ENCODE measurements at places on chromosomes 1 and 21.

DNA sequence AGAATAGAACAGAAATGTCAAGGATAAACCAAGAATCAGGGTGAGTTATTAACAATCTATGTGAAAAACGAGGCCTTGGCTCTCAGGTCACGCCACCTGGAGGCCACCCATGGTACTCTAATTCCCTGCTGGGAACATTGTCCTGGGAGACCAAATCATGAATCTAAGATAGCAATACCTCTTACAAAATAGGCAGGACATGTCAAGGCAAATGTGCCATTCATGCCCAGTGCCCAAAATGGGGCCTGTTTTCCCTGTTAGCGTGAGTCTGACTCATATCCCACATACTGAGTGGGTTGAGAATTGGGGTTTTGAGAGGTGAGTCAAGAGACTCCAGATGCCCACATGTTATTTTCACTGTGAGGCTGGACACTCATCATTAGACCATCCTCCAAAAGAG, 380.8 kb downstream of the HHIPL2 start:
- peak; percentile 20 for DNase-seq

DNA sequence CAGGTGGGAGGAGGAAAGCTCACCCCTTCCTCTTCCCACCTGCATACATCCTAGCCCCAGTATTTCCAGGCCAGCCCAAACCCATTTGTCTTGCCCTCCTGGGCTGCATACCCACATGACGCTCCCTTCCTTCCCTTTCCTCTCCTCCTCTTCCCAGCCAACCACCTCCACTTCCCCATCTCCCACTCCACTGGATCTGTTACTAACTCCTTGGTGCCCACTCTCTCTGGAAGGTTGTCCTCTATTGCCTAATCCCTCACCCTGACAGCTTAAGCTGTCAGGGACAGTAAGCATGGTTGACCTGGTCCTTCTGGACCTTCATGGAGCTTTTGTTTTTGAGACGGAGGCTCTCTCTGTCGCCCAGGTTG, 23.0 kb upstream of the SYNC start:
- DNase-seq, result no peak

DNA sequence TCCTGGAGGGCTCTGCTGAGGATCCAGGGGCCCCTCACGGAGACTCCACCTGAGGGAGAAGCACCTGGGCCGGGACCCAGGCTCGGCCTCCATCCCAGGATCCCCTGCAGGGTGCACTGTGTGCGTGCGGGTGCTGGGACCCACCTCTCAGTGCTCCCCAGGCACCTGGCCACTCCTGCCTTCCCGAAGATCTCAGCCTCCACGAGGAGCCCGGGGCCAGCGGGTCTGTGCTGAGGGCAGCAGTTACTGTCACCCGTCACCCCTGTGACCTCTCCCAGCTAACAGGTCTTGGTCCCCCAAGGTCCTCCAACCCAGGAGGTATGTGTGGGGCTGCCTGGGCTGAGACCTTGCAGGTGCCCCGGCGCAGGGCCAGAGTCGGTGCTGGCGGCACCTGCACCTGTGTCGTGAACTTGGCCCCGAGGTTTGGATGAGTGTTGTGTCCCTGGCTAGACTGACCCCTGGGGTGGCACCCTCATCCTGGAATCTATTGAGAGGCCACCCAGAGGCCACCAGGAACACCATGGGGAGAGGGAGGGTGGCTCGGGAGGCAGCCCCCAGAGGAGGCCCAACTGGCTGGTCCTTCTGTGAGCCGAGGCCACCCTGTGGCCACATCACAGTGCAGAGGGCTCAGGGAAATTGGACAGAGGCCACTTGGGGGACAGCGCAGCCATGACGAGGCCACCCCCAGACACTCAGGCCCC, 17.7 kb downstream of the MORN1 start:
- no peak for DNase-seq

DNA sequence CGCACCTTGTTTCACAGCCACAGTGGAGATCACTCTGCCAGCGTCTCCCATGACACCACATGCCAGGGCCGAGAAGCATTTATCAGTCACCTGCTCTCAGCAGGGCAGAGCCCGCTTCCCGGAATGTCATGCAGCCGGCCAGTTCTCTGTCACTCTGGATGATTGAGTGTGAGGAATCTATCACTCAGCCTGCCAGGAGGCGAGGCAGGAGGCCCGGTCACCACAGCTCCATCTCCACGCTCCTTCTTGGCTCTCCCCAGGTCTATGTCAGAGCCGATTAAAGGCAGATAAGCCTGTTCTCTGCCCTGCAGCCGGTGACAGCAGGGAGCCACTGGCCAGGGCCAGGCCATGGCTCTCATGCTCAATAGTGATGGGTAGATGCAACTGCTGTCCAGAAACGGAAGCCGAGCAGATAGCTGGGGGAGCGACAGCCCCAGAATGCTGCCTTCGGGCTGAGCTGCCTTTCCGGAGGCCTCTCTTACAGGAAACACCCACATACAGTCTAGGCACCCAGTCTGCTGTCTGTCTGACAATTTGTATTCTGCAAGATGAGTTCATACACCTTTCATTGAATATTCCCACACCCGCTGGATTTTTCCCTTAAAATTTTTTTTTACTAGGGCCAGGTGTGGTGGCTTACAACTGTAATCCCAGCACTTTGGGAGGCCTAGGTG, 64.1 kb downstream of the ACTL8 start:
- no peak for DNase-seq

GRCh38 chr1:200426196-200426595, 16.4 kb upstream of the ZNF281 start:
- DNase-seq, result no peak

DNA sequence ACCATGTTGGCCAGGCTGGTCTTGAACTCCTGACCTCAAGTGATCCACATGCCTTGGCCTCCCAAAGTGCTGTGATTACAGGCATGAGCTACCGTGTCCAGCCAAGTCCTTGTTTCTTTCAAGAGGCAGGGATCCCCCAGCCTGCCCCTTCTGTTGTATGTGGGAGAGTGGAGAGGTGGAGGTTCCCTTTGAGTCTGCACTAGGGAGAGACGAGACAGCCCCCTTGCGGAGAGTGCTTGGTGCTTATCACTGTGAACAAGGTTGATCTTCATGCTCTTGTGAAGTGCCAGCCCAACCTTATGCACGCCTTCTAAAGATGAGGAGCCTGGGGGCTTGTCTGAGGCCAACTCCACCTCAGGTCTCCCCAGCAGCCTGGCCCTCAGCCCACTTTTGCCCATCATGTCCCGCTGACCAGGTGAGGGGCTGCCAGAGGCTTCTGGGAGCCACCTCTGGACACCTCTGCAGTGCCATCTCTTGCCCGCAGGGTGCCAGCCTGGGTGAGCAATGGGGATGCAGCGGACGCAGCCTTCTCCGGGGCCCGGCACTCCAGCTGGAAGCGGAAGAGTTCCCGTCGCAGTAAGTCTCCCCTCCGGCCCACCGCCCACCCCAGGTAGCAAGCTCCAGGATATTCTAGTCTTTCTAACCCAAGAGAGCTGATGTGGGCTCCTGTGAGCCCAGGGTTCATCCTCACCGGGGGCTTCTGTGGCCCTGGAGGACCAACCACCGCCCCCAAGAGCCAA, 62.3 kb downstream of the ARHGEF10L start:
- no peak for DNase-seq

GRCh38 chr21:46023555-46023954, 42.0 kb downstream of the COL6A1 start:
- DNase-seq, result no peak

- no peak for DNase-seq
Observed at GRCh38 chr21:28256420-28256831, 736.3 kb downstream of the LTN1 start.

DNA sequence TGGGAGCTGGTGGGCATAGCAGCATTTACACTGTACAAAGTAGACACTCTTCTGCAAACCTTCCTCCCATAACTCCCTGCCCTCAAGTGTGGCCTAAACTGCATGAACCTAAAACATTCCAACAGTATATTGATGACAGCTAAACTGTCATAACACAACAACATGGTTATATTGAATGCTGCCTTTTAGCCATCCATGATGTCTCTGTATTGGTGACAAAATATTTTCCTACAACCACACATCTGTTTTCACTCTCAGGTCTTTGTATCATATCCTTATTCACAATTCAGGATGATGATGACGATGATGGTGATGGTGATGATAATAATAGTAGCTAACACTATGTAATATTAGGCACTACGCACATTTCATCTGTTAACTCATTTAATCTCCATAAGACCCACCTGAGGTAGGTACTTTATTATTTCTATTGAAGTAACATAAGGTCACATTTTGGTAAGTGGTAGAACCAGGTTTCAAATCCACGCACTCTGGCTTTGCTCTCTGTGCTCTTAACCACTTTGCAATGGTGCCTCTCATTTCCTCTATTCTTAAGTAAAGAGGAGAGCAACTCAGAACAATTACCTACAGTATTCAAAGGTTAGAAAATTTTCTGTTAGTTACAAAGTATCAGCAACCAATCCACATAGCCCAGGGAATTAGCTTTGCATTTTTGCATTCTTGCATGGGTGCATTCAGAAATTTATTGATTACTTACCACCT, 185.1 kb upstream of the LMO4 start:
- no peak for DNase-seq

- DNase-seq, result no peak
Observed at GRCh38 chr1:162893612-162893908, 32.6 kb upstream of the CCDC190 start.

DNA sequence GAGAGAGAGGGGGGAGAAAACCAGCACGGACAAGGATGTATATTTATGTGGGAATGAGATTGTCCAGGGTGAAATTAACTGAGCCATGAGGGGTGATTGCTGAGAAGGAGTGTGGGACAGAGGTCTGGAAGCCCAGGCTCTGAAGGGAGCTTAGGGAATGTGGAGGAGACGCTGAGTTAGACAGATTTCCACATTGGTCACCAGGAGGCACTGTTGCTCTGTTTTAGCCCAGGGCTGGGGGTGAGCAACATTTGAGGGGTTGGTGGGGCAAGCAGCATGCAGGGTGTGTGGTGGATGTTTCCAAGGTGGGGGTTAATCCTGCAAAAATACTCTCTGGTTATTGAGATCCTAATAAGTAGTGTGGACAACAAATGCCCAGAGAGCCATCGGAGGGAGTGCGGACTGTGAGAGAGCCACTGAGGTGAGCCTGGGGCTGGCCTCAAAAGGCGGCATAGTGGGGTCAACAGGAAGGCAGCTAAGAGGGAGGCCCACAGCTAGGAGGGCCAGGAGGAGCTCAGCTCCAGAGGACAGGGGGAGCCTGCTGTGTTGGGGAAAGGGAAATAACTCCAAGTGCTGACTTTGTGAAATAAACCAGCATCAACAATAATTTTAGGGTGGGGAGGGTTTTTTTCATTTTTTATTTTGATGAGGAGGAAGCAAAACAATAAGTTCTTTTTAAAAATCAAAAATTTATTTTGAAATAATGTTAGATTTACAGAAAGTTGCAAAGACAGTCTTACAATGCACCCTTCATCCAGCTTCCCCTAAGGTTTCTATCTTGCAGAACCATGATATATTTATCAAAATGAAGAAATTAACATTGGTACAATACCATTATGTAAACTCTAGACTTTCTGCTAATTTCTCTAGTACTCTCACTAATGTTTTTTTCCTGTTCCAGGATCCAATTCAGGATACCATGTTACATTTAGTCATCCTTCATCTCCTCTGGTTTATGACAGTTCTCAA, 82.8 kb upstream of the CD34 start:
- no peak for DNase-seq

DNA sequence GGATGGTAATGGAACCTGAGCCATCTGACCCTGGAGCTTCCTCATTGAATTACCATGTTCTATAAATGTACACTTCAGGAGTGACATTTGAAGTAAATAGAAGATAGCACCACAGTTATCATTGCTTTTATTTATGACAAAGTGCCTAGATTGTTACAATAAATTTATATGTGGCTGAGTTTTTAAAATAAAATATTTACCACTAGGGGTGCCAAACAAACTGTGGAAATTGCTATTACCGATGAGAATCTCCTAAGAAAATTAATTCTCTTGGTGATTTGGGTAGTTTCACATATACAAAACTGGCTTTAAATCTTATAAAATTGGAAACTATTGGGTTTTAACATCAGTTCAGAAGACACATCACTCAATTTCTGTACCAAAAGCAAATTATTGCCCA, 1.4 kb upstream of the TNR start:
- no peak for DNase-seq

- no peak for DNase-seq
Observed at GRCh38 chr21:29697555-29698193, 242.1 kb downstream of the GRIK1 start.

- DNase-seq, result no peak
Observed at GRCh38 chr1:12285496-12286143, 55.8 kb downstream of the VPS13D start.

- DNase-seq, result no peak
Observed at GRCh38 chr1:25805863-25806225, 5.9 kb downstream of the SELENON start.

- no peak for DNase-seq
Observed at GRCh38 chr1:161166669-161167548, 683 bp downstream of the PPOX start.

- no peak for DNase-seq
Observed at GRCh38 chr1:230066031-230066430, 1.0 kb upstream of the GALNT2 start.

DNA sequence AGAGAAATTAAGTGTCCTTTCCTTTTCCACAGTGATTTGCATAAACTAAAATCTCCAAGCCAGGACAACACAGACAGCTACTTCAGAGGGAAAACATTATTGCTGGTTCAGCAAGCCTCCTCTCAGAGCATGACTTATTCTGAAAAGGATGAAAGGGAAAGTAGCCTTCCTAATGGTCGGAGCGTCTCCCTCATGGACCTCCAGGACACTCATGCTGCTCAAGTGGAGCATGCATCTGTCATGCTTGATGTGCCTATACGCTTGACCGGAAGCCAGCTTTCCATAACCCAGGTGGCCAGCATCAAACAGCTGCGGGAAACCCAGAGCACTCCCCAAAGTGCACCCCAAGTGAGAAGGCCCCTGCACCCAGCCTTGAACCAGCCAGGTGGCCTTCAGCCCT, 39.1 kb downstream of the CLEC20A start:
- no peak for DNase-seq
